Amygdala (tissue), 56 donors: ENCODE measurements at places on chromosomes 1 and 21.

GRCh38 chr1:18284805-18285537, 177.4 kb downstream of the IGSF21 start:
- DNase-seq, result no peak

GRCh38 chr21:44002511-44002910, 9.6 kb upstream of the TRAPPC10 start:
- DNase-seq, result no peak

GRCh38 chr1:60173729-60174505, 100.3 kb upstream of the C1orf87 start:
- DNase-seq, result no peak

- no peak for DNase-seq
Observed at GRCh38 chr1:204571631-204572030, 55.4 kb downstream of the MDM4 start.

DNA sequence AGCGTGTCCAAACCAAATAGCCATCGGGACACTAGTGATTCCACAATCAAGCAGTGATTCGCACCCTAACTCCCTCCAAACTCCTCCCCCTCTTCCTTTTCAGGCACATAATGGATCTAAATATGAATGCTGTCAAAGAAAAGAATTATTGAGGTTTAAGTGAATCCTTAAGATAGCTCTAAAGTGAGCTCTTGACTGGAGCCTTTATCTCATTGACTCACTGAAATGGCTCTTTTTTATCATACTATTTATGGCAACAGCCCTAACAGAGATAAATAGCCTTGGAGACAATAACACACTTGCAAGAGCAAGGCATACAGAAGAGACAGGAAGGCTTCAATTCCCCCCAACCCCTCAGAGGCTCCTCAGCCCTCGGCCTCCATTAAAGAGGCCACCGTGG, 143.3 kb downstream of the PLXNA2 start:
- no peak for DNase-seq

- no peak for DNase-seq
Observed at GRCh38 chr1:229507502-229507901, 639 bp downstream of the NUP133 start.

DNA sequence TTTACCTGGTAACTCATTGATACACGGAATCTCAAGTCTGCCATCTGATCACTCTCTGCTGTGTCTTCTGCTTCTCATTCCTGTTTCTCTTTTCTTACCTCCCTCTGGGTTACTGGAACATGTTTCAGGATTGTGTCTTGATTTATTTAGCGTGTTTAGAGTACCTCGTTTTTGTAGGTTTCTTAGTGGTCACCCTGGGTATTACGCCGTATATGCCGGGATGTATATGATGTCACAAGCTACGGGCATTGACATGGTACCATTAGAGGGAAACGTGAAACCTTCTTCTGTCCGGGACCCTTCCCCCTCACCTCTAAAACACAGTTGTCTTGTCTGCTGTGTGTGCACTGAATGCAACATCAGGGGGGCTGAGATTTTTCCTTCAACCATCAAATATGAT, 2.8 kb downstream of the ACTRT2 start:
- DNase-seq, result no peak

GRCh38 chr1:156845055-156845952, 13.6 kb downstream of the INSRR start:
- DNase-seq, result no peak

- no peak for DNase-seq
Observed at GRCh38 chr21:43772425-43772821, 3.7 kb downstream of the CSTB start.

GRCh38 chr1:235566084-235566483, 61.8 kb upstream of the B3GALNT2 start:
- no peak for DNase-seq

- DNase-seq, result peak; percentile 32
Observed at GRCh38 chr1:45543581-45544417, 6.8 kb upstream of the AKR1A1 start.

GRCh38 chr1:226481133-226481532, 67.4 kb upstream of the STUM start:
- no peak for DNase-seq

DNA sequence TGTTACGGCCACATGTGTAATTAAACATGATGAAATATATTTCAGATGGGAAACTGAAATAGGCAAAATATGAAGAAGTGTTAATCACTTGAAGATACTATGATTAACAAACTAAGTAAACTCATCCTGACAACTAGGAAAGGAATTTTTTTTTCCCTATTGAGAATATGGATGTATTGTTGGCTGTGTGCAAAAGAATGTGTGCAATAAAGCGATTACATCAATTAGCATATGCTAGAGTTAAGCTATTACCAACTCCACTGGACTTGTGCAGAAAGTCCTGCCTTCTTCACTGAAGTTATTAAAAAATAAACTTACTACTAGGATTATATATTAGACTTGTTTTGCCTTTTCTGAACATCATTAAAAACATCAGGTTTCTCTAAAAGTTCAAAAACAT, 143.2 kb upstream of the DMRTA2 start:
- no peak for DNase-seq

- DNase-seq, result no peak
Observed at GRCh38 chr1:24929398-24930259, 447 bp downstream of the RUNX3 start.

DNA sequence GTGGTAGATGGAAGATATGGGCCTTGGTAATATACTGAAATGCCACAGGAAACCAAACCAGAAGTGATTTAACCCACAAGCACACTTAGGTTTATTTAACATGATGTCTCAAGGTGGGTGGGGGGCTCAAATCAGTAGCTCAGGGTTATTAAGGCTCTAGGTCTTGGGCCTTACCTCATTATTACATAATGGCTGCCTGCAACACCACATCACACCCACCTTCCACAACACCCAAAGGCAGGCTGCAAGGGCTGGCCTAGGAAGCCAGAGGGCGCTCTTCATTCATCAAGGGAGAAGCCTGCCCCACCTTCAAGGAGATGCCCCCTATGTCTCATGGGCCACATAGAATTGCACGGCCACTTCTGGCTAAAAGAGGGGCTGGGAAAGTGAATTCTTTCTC, 6.0 kb downstream of the TFF1 start:
- no peak for DNase-seq

DNA sequence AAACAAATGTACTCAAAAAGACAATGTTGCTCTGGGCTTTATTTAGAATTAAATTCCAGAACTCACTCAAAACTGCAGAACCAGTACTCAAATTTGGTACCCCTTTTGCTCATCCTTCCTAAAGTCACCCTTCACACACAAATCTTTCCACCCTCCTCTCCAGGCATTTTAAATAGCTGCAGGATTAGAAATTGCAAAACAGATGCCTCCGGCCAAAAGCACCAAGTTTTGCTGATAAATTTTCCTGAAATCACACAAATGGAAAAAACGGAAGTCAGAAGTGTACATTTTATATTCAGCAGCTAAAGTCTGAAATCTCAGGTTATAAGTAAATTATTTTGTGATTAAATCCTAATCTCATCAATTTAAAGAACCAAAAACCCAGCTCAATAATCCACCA, 147.0 kb downstream of the NRIP1 start:
- DNase-seq, result no peak

- no peak for DNase-seq
Observed at GRCh38 chr1:161020509-161021164, at the start of gene F11R. Gene F11R (minus strand): TSS chr1:161021152. CDS start chr1:161021073, 79 bp downstream.

DNA sequence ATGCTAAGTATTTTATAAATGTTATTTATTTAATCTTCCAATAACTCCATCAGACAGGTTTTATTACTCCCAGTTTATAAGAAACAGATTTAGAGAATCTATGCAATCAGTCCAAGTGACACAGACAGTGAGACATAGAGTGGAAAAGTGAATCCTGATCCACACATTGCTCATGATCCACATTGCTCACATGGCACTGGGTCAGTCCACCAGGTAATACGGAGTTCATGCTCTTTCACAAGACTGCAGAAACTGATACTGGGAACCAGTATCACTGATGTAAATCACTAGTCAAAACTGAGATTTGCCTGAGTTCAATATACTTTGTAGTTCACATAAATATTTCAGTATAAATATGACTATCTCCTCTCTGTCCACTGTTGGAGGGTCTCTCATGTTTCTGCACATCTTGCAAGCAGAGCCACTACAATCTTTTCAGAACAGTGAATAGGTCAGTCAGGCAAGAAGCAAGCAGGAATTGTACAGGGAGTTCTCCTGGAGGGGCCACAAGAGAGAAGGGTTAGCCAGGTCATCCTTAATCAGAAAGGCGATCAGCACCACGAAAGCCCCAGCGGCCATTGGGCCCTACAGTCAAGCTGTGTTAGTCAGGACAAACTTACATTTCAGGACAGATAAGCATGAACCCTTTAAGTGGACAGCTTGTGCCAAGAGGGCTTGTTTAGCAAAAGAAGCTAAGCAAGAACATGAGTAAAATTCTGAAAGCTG, 275.4 kb upstream of the NR5A2 start:
- no peak for DNase-seq

DNA sequence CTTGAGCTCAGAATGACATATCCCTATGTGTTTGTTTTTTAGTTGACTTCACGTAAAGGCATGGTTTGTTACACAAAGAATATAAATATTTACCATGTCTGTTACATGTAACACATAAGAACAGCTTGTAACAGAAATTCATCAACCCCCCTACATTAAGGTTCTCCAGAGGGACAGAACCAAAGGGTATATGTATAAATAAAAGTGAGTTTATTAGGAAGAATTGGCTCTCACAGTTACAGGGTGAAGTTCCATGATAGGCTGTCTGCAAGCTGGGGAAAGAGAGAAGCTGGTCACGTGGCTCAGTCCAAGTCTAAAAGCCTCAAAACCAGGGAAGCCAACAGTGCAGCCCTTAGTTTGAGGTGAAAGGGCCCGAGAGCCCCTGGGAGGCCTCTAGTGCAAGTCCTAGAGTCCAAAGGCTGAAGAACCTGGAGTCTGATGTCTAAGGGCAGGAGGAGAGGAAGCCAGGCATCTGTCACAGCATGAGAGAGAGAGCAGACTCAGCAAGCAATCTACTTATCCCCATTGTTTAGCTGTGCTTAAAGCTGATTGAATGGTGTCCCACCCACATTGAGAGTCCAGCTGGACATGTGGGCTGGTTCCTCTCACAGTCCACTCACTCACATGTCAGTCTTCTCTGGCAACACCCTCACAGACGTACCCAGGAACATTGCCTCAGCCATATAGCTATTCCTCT, 15.8 kb downstream of the THRAP3 start:
- no peak for DNase-seq

- no peak for DNase-seq
Observed at GRCh38 chr1:84634536-84635205, 55.6 kb downstream of the SSX2IP start.

- no peak for DNase-seq
Observed at GRCh38 chr1:214603819-214604252, 841 bp downstream of the CENPF start.

- no peak for DNase-seq
Observed at GRCh38 chr1:9289711-9290485, 2.8 kb upstream of the SPSB1 start.

DNA sequence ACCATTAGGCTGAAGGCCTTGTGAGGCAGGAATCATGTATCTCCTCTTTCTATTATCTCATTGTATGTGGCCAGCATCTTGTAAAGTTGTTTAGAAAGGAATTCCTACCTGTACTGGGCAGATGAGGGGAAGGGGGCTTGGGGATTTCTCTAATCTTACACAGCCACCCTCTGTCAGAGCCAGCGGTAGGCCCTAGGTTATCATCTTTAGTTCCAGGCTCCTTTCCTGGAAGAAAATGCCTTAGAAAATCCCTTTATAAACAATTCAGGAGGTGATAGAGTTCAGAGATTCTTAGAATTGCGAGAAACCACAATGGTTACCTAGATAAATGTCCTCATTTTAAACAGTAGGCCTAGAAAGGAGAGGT, 35.2 kb downstream of the DPT start:
- DNase-seq, result no peak

GRCh38 chr1:88655685-88656299, 28.3 kb upstream of the PKN2 start:
- DNase-seq, result no peak

DNA sequence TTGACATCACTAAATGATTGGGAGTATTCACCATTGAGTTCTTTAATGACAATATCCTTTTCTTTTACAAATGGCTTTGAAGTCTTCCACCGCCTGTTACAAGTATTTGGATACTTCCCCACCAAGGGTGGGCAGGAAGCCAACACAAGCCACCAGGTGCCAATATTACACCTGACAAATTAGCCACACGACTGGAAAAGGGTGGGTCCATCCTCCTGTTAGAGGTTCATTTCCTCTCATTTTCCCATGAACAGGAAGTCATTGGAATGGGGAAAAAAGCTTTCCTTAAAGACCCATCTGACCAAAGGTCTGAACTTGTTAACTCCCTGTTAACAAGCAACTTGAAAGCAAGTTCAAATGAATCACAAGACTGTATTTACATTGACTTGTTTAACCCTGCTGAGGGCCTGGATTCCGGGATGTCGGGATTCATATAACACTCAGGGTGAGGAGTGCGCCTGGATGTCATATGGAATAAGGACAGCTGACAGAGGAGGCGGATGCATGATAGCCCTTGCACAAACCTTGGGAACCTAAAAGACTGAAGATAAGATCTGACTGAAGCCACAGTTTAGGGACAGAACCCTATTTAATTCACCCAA, 40.5 kb upstream of the PROX1 start:
- DNase-seq, result no peak

DNA sequence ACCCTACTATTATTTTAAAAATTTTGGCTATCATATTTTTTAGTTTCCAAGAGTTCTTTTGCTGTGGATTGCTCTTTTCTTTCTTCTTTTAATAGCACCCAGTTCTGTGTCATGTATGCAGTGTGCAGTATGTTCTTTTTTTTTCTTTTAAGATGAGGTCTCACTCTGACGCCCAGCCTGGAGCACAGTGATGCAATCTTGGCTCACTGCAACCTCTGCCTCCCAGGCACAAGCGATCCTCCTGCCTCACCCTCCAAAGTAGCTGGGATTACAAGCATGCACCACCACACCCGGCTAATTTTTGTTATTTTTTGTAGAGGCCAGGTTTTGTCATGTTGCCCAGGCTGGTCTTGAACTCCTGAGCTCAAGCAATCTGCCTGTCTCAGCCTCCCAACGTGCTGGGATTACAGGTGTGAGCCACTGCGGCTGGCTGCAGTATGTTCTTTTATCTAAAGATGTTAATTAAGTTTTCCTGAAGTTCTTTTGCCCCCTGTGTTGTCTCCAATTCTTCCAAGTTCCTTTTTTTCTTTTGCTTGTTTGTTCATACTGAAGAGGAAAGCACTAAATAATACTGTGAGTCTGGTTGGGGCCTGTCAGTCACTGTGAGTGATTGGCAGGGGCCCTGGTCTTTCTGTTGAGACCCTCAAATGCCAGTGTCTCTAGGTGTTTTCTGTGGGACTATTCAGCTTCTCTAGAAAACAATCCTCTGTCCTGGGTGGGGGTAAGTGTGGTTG, 17.5 kb upstream of the TTC22 start:
- DNase-seq, result no peak
